Lung microvascular endothelial cell (primary cell): ENCODE measurements at places on chromosomes 4 and X.

DNA sequence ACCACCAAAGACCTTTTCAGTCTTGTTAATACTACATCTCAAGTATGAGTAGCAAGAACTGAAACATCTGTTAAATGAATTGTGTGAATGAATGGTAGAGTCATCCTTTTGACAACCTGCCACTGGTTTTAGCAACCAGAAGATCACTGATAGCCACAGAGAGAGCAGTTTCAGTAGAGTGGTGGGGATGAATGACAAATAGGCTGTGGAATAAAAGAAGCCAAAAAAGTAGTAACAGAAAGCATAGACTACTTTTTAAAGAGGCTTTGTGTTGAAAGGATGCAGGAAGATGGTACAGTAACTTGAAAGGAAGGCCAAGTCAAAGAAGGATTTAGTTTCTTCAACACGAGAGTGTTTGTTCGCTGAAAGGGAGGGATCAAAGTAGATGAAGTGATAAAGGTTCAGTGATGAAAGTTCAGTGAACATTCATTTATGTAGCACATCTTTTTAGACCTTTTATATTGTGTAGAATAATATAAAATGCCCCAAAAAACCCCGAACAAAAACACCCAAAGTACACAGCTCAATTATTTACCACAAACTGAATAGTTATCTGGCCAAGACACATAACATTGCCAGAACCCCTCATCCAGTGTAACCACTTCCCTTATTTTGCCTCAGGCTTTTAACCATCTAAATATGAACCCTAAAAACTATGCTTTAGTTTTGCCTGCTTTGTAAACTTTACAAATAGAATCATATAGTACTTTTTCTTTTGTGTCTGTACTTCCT is 40.1 kb upstream of the EIF1AX start:
- DNase-seq, result no peak

DNA sequence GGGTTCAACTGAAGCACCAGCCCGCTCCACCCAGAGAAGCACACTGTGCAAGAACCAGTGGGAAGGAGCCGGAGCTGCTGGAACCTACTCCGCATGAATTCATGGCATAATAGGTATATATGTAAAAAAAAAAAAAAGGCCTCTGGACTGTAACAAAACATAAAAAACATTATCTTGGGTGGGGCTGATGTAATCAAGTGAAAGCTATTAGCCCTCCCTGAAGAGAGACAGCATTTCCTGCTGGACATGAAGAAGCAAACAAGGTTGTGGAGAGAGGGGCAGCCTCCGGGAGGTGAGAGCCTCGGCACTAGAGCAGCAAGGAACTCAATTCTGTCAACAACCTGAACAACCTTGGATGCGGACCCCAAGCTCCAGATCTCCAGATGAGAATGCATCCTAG is 50.7 kb downstream of the PLAC1 start:
- DNase-seq, result no peak

- no peak for DNase-seq
Observed at GRCh38 chr4:108443585-108443984, 176.8 kb upstream of the RPL34 start.

DNA sequence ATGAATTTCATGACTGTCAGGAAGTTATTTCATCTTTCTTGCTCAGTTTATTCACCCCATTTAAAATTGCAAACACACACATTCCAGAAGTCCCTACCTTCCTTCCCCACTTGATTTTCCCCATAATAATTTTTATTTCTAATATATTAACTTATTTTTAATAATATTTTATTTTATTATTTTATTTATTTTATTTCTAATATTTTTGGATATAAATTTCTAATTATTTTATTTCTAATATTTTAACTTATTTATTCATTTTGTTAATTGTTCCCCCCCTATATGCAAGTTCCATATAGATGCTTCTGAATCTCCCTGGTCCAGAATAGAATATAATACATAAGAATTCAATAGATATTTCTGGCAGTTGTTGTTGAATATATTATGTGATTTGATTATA is 293.7 kb upstream of the CPEB2 start:
- DNase-seq, result no peak

- DNase-seq, result no peak
Observed at GRCh38 chrX:154827194-154828015, 7.1 kb downstream of the SMIM9 start.

- no peak for DNase-seq
Observed at GRCh38 chr4:33722254-33722653, 2522.1 kb downstream of the ARAP2 start.

DNA sequence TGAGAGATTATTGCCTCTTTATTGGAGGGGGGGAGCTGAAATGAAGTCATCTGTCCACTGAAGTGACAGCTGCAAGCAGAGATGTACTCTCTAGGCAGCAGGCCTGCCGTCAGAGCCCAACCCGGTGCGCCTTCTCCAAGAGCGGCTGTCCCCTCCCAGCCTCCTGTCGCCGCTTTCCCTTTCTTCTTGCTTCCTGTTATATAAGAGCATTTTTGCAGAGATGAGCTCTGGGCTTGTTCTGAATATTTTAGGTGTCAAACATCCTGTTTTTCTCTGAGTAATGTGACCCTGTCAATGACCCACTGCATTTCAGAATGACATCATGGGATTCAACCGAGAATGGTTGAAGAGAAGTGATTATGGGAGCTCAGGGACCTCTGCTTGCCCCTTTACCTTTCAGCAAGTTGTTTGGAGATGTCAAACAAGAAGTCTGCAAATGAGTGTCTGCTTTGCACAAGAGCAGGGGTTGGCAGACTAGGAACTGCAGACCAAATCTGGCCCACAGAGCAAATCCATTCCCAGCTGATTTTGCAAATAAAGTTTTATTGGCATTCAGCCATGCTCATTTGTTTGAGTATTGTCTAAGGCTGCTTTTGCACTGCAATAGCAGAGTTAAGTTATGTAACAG is 79.9 kb downstream of the SLC9A6 start:
- peak; percentile 88 for DNase-seq

GRCh38 chr4:24105327-24106038 is 215.6 kb upstream of the PPARGC1A start:
- DNase-seq, result peak; percentile 55

DNA sequence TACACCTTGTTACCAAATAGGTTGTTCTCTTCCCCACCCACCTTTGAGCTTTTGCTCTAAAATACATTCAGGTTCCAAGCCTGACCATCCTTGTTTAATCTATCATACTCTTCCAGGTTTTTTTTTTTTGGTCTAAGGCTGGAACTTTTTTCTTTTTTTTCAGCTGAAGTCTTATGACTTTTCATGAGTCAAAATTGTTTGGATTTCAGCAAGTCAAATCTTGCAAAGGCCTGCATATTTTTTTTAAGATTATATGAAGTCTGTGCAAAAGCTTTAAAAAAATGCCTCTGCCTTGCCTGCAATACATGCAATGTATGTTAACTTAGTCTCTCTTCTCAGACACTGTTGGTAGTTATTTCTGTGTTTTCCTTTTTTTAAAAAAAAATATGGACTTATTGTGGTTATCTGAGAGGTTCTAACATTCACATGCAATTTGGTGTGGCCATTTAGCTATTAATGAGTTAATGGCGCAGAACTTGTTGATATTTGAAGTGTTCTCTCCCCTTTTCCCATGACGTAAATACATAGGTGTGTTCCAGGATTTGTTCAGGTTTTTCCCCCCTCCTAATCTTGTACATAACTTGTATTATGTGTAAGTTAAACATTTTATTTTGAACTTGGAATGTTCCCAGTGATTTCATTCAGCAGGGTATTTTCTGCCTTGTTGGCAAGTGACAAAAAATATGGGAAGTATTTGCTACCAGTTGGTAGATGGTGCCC is 58.7 kb downstream of the CCKAR start:
- no peak for DNase-seq

DNA sequence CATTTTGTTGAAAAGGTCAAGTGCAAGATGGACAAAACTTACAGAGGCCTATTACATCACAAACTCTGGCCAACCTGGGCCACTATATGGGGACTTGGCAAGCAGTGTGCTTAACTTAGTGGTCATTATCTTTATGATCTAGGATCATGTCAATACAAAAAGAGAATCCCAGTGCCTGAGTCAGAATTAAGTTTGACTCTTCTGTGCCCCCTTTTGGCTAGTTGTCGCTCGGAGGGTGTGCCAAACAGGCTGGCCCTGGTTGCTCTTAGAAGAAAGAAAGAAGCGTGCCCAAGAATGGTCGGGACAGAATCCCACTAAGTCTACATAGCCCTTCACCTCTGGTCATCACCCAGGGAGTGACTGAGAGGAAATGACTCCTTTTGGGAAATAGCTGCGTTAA is 100.1 kb downstream of the EIF4E start:
- DNase-seq, result peak; percentile 12

DNA sequence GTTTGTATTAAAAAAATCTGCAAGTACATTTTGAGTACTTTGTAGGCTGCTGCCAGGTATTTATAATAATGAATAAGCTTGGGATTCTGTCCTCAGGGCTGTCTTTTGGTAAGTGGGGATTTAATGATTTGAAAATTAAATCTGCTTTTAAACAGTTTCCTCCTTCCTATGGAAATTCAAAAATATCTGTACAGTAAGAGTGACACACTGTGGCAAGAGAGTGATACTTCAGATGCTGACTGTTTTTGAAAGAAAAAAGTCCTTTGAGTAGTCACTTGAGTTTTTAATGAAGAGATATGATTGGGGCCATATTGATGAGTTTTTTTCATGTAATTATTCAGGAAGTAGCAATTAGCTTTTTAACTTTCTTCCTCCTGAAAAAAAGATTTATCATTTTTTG is 49.2 kb downstream of the SMARCAD1 start:
- peak; percentile 28 for DNase-seq

GRCh38 chr4:26126994-26127393 is 193.8 kb upstream of the RBPJ start:
- no peak for DNase-seq

DNA sequence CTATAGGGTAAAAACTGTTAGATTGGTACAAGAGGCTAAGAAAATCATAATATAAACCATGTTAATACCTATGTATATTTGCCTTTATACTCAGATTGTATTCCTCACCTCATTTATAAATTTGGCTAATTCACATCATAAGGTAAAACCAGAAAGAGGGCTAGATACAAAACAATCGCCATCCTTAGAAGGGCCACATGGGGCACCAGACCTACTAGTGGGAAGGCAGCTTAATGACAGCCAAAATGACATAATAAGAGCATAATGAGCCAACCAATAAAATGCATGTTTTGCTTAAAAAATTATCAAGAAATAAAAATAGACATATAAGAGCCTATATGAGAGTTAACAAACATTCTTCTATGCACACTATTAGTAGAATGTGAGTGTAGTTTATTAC is 107.3 kb upstream of the PRDX4 start:
- no peak for DNase-seq

DNA sequence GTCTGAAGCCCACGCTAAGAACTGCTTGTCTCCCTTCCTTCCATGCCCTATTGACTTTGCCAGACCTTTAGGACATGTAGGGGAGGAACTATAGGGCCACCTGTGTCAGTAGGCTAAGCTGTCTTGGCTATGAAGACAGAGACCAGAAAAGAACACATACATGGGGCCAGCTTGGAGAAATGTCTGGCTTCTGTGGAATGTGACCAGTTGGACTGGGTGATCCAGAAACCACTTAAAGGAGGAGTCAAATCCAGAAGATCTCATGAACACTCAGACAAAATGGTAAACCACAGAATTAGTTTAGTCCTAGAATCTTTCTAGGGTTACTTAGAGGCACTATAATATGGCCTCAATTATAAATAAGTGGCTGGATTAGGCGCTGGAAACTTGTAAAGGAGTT is 42.0 kb downstream of the PHKA2 start:
- DNase-seq, result no peak

DNA sequence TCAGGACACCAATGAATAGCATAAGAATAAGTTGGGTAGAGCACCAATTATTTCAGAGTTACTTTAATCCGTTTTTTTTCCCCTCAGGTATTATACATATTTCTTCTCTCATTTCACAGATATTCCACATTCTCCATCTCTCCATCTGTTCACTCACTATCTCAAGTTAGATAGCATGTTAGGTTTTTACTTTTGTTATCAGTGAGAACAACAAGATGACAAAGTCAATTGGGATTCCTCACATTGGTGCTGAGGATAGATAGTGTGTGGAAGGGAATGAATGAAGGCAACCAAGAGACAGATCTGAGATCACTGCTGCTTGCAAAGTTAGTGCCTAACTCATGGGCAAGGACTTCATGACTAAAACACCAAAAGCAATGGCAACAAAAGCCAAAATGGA is 112.0 kb upstream of the ETNPPL start:
- DNase-seq, result no peak

DNA sequence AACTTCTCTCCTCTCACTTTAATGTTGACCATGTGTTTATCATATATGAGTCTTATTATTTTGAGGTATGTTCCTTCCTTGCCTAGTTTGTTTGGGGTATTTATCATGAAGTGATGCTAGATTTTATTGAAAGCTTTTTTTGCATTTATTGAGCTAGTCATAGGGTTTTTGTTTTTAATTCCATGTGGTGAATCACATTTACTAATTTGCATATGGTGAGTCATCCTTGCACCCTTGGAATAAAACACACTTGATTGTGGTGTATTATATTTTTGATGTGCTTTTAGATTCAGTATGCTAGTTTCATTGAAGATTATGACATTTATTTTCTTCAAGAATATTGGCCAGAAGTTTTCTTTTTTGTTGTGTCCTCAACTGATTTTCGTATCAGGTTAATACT is 464.6 kb downstream of the PCDH18 start:
- no peak for DNase-seq

DNA sequence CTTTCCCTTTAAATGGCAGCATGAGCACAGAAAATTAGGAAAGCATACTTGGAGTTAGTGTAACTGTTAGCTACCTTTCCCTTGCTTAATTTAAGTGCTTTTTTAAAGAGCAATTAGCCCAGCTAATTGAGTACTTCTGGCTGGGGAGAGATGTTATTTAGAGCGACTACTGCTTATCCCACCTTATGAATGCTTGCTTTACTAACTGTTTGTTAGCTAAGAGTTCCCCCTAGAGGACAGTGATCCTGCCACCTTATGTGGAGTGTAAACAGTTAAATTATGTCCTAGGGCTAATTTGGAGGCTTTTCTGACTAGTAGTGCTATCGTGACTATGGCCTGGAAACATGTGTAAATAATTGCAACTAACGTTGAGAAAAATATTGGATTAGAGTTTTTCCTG is 909.4 kb downstream of the FSTL5 start:
- DNase-seq, result no peak

- no peak for DNase-seq
Observed at GRCh38 chr4:24570172-24570571, 14.2 kb downstream of the DHX15 start.

DNA sequence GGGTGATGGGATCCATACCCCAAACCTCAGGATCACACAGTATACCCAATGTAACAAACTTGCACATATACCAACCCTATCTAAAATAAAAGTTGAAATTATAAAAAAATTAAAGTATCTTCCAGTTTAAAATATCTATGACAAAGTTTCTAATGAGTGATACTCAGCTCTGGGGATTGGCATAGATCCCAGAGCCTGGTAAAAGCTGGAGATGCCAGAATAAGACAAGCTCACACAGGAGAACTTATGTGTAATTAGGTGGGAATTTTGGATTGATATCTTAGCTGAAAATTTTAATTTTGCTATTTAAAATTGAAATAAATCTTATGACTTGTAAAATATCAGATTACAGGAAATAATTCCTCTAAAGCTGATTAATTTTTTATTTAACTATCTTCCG is 686.5 kb downstream of the GABRG1 start:
- no peak for DNase-seq
